Mesenteric fat pad (tissue), 1 donor: ENCODE measurements at places on chromosomes 7 and 10.

- no peak for DNase-seq
Observed at GRCh38 chr10:55287346-55287745, 486.3 kb upstream of the PCDH15 start.

GRCh38 chr7:107591421-107591820 is 11.4 kb downstream of the BCAP29 start:
- DNase-seq: no peak

GRCh38 chr10:132209130-132209529 is 22.4 kb downstream of the DPYSL4 start:
- DNase-seq: no peak

- peak; percentile 59 for DNase-seq
Observed at GRCh38 chr10:12503311-12503710, 154.0 kb downstream of the CAMK1D start.

- no peak for DNase-seq
Observed at GRCh38 chr10:95300022-95300539, 9.3 kb upstream of the PDLIM1 start.

- no peak for DNase-seq
Observed at GRCh38 chr7:107632492-107632865, 28.1 kb upstream of the SLC26A4 start.

DNA sequence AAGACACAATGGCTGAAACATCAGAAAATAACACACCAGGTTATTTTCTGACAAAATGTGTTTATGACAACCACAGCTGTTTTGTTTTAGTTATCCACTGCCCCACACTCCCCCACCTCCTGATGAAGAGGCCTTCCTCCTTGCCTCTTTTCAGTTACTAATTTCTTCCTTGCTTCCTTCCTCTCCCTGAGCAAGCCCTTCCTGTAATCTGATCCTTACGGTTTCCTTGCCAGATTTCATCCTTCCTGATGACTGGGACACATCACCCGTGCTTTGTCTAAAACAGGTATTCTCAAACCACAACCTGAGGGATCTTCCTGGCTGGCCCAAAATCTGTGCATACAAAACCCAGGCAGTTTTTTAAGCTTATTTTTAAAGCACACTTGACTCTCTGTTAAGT is 39.4 kb downstream of the CHST15 start:
- DNase-seq: no peak

- no peak for DNase-seq
Observed at GRCh38 chr7:156640949-156641485, 443 bp downstream of the RNF32 start.

- no peak for DNase-seq
Observed at GRCh38 chr10:18252086-18252485, 111.9 kb downstream of the CACNB2 start.

GRCh38 chr7:105786520-105787470 is 89.6 kb downstream of the ATXN7L1 start:
- DNase-seq: peak; percentile 45

DNA sequence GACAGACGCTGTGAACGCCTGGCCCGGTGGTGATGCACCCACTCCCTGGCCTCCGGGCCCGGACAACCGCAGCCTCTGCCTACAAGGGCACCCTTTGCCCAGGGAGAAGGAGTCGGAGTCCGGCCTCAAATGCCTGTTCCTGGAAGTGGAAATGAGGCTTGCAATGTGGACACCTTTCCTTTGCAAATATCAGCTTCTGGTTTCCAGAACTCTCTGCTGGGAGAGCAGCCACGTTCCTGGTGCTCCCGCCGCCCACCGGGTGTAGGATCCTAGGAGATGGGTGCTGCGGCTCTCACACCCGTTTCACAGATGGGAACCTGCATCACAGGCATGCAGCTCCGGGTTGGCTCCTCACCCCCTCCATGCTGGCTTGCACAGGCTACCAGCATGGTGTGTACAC is 2.9 kb downstream of the FOXL3 start:
- no peak for DNase-seq

- DNase-seq: no peak
Observed at GRCh38 chr7:6251653-6252052, 20.8 kb downstream of the CYTH3 start.

DNA sequence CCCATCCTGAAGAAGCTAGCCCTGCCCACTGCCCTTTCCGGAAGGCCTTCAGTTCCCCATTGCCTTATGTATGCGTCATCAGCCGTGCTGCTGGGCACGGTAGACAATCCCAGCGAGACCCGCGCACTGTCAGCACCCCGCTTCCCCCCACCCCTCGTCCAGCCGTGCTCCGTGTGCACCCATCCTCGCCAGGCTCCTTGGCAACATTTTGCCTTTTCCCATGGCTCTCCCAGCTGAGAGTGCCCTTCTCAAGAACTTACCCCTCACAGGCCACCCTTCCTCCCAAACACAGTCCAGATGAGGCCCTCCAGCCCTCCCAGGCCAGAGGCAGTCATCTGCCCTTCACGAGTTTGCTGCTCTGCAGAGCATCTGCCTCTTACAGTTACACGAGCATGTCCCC is 633.8 kb upstream of the FOXK1 start:
- DNase-seq: no peak

DNA sequence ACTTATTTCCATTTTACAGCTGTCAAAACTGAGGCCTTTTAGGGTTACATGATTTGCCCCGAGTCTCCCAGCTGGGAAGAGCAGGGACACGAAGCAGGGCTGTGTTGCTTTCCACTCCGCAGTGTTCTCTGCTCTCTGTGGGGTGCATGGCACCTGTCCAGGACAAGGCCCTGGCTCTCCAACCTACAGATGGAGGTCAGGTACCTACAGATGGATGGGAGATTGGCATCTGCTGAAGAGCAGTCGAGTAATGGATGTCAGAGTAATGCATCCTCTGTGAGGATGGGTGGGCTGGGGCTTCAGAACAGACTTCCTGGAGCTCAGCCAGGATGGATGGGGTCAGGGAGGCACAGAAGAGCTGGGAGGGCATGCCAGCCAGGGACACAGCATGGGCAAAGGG is 85.0 kb downstream of the EMX2 start:
- no peak for DNase-seq

GRCh38 chr7:150446288-150446938 is 4.0 kb upstream of the GIMAP8 start:
- no peak for DNase-seq

DNA sequence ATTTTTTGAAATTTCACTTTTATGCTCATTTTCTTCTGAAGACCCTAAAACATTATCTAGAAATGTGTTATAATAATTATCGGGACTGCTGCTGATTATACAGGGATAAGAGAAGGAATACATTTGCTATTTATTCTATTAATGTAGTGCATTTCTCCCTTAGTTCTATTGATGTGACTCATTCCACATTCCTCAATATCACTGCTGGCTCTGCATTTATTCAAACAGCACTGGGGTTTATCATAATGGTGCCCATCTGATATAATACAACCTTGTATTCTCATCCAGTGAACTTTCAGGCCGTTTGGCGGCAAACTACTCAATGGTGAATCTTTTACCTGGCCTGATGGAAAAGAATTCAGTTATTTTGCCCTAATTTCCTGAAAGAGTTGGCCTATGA is 7.8 kb downstream of the KCND2 start:
- no peak for DNase-seq

GRCh38 chr7:66747881-66748511 is 7.5 kb downstream of the RABGEF1 start:
- no peak for DNase-seq

DNA sequence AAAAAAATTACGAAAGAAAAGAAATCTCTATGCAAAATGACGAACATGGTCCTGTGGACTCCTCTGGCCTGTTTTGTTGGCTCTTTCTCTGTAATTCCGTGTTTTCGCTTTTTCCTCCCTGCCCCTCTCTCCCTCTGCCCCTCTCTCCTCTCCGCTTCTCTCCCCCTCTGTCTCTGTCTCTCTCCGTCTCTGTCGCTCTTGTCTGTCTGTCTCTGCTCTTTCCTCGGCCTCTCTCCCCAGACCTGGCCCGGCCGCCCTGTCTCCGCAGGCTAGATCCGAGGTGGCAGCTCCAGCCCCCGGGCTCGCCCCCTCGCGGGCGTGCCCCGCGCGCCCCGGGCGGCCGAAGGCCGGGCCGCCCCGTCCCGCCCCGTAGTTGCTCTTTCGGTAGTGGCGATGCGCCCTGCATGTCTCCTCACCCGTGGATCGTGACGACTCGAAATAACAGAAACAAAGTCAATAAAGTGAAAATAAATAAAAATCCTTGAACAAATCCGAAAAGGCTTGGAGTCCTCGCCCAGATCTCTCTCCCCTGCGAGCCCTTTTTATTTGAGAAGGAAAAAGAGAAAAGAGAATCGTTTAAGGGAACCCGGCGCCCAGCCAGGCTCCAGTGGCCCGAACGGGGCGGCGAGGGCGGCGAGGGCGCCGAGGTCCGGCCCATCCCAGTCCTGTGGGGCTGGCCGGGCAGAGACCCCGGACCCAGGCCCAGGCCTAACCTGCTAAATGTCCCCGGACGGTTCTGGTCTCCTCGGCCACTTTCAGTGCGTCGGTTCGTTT is 83.5 kb upstream of the SLF2 start:
- peak; percentile 83 for DNase-seq

- DNase-seq: no peak
Observed at GRCh38 chr7:121153995-121154394, 165.5 kb downstream of the CPED1 start.

GRCh38 chr7:130367836-130368746 is 12.2 kb upstream of the CPA1 start:
- DNase-seq: no peak

DNA sequence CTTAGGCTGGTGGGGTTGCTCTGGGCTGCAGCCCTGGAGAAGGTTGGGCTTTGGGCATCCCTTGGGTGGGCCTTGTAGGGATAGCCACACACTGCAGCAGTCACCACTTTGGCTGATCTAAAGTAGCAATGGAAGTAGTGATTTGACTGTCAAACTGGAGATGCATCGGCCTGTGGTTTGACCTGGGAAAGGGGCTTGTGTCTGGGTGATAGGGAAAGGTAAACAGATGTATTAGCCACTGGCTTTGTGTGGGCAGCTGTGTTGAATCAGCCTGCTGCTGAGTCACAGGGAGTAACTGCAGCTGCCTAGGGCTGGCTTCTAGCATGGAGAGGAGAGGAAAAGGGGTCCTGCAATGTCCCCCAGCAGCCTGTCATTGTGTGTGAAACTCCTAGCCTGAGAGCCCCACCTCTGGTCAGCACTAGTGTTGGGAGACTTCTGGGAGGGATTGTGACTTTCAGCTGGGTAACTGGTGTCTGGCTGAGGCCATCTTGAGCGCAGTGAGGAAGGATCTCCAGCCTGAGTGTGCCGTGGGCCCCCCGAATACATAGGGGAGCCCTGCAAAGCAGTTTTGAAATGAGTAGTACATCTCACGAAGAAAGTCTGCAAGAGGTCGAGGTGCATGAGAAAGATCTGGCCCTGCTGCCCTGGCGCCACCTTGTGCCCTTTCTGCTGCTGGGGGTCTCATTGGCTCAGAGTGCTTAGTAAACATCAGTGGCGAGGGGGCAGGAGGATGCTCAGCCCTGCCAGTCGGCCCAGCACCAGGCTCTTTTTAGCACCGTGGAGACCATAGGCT is 117.3 kb downstream of the FANK1 start:
- peak; percentile 68 for DNase-seq

GRCh38 chr7:33806298-33807154 is 98.8 kb upstream of the BMPER start:
- DNase-seq: no peak

DNA sequence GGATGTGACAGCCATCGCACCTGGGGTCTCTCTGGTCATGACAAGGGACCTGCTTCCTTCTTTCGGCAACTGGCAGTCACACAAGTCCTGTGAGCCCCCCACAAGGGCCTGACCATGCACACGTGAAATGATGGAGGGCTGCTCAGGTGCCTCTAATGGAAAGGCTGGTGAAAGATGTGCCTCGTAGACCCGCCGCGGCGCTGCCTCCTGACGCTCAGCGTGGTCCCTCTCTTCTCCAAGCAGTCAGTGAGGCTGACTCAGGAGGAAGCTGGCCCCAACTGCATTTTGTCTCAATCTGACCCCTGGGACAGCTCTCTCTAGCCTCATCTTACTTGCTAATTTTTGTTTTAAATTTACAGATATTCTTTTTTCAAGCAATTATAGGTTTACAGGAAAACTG is 100.9 kb downstream of the MAD1L1 start:
- DNase-seq: no peak

GRCh38 chr7:95018021-95018420 is 110.6 kb downstream of the PPP1R9A start:
- DNase-seq: no peak

DNA sequence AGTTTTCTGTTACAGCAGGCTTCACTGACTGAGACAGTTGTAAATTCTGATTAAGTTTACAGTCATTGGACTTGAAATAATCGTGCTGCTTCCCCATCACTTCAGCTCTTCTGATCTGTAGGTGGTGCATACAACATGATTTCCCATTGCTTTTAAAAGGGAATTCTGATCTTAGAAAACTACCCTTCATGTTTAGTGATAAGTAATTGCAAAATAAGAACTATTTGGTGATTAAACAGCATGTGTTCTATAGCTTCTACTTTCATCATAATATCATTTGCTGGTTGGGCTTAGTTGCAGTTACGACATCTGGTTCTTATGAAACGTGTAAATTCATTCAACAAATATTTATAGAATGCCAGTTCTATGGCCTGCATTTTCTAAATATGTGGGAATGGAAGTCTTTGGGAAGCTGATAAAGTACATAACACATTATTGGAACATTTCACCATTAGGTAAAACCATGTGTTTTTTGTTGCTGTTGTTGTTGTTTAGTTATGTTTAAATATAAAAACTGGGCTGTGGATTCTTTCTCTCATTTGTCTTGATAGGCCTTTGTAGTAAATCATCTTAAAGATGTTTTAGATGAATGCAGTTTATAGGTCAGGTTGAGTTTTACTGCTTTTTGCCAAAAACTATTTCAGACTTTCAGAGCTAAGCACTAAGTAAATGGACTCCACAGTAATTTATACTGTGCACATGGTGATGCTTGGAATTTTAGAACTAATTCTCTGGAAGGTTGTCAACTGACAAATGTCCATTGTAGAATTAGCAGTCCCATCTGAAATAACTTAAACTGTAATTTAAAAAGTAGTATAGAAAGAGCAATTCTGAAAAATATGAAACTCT is 13.1 kb downstream of the GNAI1 start:
- no peak for DNase-seq

GRCh38 chr7:121000081-121000983 is 11.8 kb downstream of the CPED1 start:
- no peak for DNase-seq

- no peak for DNase-seq
Observed at GRCh38 chr10:121509112-121509511, 89.1 kb downstream of the FGFR2 start.
